ENCODE measurements at places on chromosomes 1 and 21.

- no peak for DNase-seq
These were observed 56.4 kb downstream of the HLCS start for GRCh38 chr21:36909901-36910561.

GRCh38 chr21:44702111-44702972, 5.4 kb downstream of the KRTAP10-12 start:
- DNase-seq, result peak; percentile 20

- no peak for DNase-seq
These were observed 501 bp upstream of the DNAJC6 start for GRCh38 chr1:65308781-65309303.

GRCh38 chr1:99139876-99140275, 124.4 kb upstream of the PLPPR4 start:
- no peak for DNase-seq

DNA sequence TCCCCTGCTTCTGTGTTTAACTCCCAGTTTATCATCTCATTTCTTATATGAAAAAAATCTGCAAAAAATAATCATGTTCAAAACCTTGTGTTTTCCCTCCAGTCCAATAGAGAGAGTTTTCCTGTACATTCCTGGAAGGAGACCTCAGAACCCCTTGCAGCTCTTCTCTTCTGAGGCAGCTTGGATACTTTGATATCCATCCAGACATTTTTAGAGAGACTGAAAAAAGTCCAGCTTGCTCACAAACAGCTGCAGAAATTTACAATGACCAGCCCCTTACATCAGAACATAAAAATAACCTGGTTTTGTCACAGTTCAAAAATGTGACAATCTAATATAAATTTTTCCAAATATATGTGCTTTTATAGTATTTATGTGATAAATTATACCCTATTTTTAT, 73.3 kb upstream of the C1orf115 start:
- DNase-seq, result no peak

GRCh38 chr1:60055336-60055735, 18.2 kb downstream of the C1orf87 start:
- no peak for DNase-seq

DNA sequence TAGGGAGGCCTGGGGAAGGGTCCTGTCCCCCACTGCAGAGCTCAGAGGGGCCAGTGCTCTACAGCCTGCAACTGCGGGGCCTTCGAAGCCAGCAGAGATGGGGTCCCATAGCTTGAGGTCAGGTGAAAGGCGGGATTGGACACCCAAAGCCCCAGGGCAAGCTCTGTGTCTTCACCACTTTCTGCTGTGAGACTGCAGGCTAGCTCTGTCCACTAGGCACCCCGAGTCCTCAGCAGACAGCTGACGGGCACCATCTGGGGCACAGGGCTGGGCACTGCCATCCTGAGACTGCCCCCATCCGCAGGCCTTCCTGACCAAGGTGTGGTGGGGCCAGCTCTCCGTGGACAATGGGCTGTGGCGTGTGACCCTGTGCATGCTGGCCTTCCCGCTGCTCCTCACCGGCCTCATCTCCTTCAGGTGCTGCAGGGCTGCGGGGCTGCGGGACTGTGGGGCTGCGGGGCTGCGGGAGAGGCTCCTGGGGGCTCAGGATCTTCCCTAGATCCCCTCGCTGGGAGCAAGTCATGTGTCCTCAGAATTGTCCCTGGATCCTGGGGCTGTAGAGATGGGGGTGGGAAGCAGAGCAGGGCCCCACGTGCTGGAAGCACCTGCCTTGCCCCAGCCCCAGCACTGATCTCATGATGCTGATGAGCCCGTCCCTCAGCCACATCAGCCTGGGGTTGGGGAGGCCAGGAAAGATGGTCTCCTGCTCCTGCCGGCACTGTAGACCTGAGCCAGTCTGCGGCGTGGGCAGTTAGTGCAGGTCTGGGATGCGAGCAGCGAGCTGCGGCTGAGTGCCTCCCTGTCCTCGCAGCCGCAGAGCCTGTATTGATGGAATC, 46.8 kb downstream of the TRPM2 start:
- DNase-seq, result no peak

DNA sequence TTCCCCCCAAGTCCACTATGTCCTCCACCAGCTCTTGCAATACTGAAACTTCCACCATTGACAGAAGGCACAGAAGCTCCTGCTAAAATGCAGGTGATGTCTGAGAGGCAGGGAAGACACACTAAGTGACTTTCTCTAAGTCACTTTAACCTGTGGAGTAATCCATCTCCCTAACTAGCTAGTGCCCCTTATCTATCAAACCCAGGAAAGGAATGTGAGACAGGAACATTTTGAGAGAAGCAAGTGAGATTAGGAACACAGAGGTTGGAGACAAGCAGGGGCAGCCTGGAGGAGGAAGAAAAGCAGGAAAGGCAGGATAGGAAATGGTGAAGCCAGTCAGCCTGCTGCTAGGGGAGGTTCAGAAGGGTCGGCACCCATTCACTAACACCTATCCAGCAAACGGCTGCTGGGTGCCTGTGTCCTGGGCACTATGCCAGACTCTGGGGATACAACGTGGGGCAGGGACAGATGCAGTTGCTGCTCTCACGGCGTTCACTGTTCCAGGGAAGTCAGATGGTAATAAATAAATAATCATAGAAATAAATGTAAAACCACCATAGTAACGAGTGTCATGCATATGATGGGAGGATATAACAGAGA, 7.0 kb downstream of the GPA33 start:
- DNase-seq, result no peak

GRCh38 chr1:117289316-117289870, 77.9 kb upstream of the MAN1A2 start:
- no peak for DNase-seq

- DNase-seq, result no peak
These were observed 36.4 kb downstream of the CAPN8 start for GRCh38 chr1:223629126-223629457.

DNA sequence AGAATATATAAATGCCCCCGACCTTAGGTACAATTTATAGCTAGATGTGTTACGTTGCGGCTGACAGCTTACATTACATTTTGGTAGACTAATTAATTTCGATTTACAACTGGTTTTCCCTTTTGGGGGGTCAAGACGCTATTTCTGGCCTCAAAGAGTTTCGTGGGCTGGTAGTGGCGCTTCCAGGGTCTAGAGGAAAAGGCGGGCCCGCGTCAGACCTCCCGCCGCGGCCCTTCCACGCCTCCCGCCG, 391 bp downstream of the IFT25 start:
- no peak for DNase-seq

All from stimulated activated CD8-positive, alpha-beta memory T cell treated with anti-CD3 and anti-CD28 coated beads, Interleukin-4, amount 100 ng/mL, for 48 hours (primary cell).